ENCODE measurements at places on chromosomes 3 and 15. TPM values are rescaled to one million over a fixed set of nuclear protein-coding genes. Genes with fewer than 3 reads are reported as not detected.

TM6SF1 gene
- 18.2 TPM for total RNA-seq

CAV3 gene
- not detected for total RNA-seq

CCR3 gene
- total RNA-seq: 0.37 TPM

PLA1A gene
- total RNA-seq: not detected

AGBL1 gene
- not detected for total RNA-seq

ASB14 gene
- total RNA-seq: not detected

BTLA gene
- total RNA-seq: 22.3 TPM

LIPC gene
- total RNA-seq: 4.1 TPM

KIF23 gene
- total RNA-seq: 80.7 TPM

ONECUT1 gene
- not detected for total RNA-seq

DPPA2 gene
- total RNA-seq: not detected

OR5H1 gene
- not detected for total RNA-seq

GPR62 gene
- total RNA-seq: not detected

STRA6 gene
- not detected for total RNA-seq

DNA sequence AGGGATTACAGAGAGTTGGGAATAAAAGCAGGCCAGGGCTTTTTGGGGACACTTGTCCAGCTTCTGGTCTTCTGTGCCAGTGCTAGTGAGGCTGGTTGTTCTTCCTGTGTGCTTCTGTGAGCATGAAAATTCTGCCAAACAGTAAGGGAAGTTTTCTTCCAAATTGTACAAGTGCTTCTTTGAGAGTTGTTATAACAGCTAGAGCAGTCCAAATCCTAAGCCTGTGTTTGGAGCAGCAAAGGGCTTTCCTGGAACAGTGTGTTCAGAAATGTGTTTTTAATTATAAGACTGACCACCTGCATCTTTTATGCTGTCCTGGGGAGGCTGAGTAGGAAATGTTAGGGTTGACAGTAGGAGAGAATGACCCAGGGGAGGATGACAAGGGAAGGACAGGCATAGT is 223.0 kb upstream of the P2RY1 start:
- no peak for DNase-seq

DNA sequence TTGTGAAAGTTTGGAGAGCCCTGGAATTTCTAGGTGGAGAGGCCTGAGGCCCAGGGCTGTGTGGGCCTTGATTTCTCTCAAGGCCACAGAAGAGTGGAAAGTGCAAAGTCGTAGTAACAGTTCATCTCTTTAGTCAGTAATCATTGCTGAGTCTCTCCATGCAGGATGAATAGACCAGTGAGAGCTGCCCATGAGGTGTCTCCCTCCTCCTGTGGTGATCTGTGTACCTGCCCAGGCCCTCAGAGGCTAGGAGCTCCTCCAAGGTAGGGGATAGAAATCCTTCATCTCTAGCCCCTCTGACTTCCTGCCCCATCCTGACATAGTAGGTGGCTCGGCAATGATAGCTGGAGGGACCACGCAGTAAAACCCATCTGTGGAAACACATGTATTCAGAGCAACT is 6.8 kb upstream of the IDH3A start:
- DNase-seq: no peak

DNA sequence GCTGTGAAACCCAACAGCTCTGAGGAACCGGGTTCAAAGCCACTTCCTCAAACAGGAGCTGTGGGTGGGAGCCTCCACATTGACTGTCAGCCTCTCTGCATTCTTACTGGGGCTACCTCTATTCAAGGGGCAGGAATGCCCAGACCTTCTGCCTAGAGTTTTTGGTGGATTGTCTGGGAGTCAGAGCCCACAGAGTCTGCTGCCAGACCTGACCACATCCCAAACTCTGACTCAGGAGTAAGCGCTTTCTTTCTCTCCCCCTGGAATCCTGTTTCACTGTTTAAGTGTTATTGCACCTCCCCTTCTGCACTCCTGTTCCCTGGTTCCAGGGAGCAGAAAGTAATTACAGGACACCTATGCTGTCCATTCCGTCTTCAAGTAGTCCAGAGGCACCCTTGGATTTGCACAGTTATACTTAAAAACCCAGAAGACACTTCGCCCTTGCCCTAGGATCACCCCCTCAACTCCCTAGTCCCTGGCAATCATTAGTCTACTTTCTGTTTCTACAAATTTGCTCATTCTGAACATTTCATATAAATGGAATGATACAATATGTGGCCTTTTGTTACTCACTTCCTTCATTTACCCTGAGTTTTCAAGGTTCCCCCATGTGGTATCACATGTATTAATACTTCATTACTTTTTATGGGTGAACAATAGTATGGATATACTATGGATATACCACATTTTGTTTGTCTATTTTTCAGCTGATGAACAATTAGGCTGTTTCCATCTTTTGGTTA is 37.9 kb upstream of the TJP1 start:
- no peak for DNase-seq

GRCh38 chr3:195467641-195468390 is 25.0 kb upstream of the ACAP2 start:
- DNase-seq: no peak

- DNase-seq: no peak
These were observed 175.7 kb downstream of the SLC9A9 start for GRCh38 chr3:143672396-143673165.

DNA sequence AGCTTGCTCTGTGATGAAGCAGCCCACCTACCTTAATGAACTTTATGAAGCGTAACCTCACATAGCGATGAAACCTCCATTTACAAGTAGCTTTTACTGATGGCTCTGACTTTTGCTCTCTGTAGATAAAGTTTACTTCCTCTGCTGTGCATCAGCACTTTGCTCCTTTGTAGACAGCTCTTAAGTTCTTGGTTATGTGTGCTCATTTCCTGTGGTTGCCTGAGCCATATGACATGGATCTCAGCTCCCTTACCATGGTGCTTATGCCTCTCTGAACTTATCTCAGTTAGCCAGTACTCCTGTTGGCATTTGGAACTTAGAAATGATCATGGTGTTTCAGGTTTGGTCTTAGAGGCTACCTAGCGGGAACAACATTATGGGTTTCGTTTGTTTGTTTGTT is 7.8 kb downstream of the MFSD1 start:
- peak; percentile 51 for DNase-seq

GRCh38 chr3:5428607-5429516 is 241.4 kb downstream of the EDEM1 start:
- no peak for DNase-seq

GRCh38 chr15:63250312-63250965 is 27.0 kb upstream of the APH1B start:
- no peak for DNase-seq

GRCh38 chr15:35545316-35545823 is 595 bp downstream of the DPH6 start:
- DNase-seq: peak; percentile 26

- no peak for DNase-seq
These were observed 30.8 kb downstream of the CORO2B start for GRCh38 chr15:68609629-68610028.

DNA sequence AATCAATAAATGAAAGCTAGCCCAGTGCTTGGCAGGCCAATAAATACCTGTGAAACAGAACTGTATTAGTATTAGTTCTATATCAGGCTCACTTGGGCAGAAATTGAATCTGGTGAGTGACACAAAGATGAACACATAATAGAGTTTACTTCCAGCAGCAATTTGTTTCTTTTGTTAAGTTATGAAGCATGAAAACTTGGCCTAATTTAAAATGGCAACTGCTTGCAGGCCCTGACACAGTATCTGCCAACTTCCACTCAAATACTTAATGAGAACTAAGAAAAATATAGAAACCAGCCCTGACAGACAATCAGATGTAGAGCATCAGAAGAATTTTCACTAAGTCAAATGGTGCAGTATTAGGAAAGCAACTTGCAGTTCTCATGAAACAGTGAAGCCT is 37.6 kb upstream of the LRIG1 start:
- DNase-seq: no peak

GRCh38 chr15:60118626-60119025 is 114.5 kb downstream of the FOXB1 start:
- no peak for DNase-seq

DNA sequence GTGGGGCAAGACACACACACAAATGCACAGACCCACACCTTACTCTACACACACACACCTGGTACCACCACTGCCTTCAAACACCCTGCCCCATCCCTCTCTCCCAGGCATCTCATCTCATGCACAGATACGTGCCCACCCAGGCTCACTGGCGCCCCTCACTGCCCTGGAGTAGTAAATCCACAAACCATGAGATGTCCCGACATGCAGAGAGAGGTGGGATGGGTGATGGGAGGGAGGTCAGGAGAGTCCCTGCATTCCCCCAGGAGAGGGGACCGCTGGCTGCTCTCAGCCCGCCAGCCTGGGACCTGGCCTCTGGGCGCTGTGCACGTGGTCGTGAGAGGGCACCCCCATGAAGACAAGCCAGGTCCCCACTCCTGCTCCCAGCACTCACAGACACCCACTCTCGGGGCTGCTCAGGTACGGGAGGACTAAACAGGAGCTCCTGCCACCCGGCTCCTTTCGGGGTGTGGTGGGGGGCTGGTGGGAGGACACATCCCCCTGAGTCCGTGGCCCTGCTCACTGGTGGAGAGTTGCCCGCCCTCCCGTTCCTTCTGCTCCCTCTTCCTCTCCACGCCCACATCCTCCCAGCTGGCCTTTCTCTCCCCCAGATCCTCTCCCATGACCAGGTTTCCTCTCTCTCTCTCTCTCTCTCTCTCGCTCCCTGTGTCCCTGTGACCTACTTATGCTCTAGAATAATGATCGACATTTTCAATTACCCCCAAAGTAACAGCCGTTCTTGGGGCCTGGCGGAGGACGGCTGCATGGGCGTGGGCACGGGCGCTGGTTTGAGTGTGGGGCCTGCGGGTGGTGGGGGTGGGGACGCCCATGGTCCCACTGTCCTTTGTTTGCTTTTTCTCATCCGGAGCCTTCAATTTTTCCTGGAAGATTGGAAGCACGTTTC is 18.9 kb upstream of the CSPG4 start:
- DNase-seq: no peak

DNA sequence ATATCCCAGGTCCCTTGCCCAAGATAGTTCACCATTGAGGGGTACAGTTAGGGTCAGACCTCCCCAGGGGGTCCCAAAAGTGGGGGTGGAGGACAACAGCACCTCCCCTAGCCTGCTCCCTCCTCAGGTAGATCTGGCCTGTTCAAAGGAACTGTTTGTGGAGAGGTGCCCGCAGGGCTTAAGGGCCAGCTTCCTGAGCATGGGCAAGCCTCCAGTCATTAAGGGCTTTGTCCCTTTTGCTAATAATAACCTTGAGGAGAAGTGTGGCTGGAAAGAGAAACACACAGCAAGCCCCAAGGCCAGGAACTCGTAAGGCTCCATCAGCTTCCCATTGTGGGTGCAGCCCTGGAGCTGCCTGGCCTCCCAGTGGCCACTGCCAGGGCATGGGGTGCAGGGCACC is 47.4 kb downstream of the ISG20 start:
- no peak for DNase-seq

- no peak for DNase-seq
These were observed 158.2 kb upstream of the LRIG1 start for GRCh38 chr3:66659056-66659455.

DNA sequence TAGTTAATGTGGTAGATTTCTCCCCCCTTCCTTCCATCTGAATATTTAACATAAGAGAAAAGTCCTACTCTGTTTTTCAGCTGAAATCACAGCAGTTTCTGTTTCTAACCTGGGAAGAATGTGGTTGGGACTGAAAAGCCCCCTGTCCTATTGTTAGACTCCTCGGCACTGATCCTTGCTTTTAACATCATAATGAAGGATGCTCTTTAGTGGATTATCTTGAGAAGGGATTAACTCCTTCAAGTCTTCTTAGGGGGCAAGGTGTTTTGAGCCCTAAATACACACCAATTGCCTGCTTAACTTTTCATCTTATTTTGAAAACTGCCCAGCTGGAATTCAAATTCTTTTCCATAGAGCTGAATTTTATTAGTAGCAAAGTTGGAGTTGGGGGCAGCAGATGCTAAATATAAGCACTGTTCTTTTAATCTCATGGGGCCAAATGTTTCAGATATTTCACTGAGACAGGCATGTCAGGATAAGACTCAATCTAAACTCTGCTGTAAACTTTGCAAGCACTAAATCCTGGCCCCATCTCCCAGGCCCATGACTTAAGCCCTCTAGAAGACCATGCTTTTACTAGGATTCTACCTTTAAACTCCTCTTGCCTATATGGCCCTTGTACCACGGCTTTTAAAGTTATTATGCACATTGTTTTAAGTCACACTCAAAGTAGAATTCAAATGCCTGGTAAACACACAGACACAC is 243.2 kb upstream of the NR2F2 start:
- no peak for DNase-seq

DNA sequence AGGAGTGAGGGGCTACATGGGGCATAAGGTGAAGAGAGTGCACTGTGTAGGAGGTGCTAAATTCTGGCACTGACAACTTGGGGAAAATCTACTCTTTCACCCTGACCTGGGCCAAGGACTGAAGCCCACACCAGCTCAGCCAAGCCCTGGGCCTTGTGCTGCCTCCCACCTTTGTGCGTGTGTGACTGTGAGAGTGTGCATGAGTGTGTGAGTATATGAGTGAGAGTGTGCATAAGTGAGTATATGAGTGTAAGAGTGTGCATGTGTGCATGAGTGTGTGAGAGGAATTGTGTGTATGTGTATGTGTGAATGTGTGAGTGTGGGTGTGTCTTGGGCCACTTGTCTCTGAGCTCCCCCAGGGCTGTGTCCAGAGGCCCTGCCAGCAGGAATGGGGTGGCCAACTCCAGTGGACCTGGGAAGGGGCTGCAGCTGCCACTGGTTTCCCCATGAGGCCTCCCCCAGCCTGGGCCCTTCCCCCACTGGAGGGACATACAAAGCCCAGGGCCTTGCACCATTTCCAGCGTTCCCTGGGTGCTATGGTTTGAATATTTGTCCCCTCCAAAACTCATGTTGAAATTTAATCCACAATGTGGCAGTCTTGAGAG is 15.2 kb downstream of the C3orf22 start:
- no peak for DNase-seq

DNA sequence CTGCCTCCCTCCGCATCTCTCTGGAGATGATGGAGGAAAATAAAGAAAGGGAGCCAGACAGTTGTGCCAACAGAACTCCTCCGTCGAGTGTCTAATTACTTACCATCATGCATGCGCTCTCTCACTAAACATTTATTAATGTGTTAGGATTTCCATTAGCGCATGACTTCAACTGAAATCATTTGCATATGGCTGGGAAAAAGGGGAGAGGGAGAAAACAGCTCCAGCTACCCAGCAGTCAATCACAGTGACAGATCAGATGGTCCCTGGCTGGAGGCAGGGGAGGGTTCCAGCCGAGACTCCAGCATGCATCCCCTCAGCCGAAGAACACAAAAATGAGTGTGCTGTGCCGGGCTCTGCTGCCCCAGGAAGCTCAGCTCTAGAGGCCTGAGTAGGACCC is 6.8 kb upstream of the RHO start:
- DNase-seq: no peak
